ENCODE measurements at places on chromosomes 3 and 15.

- no peak for DNase-seq
Measured at GRCh38 chr15:79099692-79100091, 9.1 kb upstream of the RASGRF1 start.

- DNase-seq = no peak
Measured at GRCh38 chr3:133935843-133936769, 40.4 kb upstream of the RAB6B start.

DNA sequence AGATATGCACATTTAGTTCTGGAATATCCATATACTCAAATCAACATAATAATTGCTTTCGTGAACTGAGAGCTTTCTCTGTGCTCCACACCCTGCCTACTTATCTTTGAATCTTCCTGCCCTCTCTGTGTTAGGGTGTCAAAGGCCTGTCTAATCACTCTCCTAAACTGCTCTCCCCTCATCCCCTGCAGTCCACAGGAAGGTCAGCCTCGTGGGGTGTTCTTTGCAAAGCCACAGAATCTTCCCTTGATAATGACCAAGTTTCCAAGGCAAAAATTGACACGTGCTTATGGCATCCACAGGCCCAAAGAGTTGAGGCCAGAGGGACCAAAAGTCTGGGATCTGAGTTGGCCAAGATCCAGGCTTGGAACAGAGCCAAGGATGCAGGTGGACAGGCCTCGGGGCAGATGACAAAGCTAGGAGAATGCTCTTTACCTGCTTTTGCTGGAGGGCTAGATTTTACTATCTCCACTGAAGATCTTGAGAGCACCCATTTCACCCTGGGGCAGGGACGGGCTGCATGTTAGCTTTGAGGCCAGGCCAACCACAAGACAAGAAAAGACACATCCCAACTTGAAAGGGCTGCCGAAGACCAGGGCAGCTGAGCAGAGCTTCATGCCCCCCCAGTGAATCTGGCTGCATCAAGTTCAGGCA is 20.4 kb downstream of the BHLHE40 start:
- DNase-seq = no peak

GRCh38 chr15:66777054-66777453 is 75.0 kb downstream of the SMAD6 start:
- DNase-seq = no peak

GRCh38 chr15:86038491-86038890 is 41.2 kb upstream of the AGBL1 start:
- no peak for DNase-seq

DNA sequence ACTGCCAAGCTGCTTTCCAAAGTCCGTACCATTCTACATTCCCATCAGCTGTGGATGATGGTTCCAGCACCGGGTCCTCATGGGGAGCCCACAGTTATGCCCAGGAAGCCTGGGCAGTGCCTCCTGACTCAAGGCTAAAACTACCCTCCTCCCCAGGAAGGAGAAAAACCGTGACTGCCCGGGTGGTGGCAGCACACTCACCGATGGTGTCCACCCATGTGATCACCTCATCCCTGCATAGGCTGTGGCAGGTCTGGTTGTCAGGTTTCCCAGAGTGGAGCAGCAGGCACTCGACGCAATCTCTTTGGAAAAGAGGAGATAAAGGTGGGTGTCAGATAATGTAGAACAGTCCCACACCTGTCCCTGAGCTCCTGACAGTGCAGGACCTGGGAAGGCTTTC is 38.6 kb downstream of the UMPS start:
- DNase-seq = peak; percentile 41

DNA sequence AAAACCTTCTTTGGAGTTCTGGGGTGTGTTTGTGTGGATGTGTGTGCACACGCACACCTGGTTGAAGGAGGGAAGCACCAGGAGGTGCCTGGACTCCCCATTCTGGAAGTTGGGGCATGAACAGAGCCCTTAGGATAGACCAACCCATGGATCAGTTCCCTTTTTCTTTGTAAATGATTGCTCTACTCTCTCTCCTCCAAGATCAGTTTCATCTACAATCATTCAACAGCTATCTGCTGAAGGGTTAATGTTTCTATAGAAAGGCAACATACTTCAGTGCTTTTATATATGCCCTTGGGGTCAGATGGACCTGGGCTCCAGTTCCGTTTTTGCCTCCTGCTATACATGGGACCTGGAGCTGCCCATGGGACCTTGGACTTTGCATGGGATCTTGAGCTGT is 352.1 kb upstream of the CFAP20DC start:
- no peak for DNase-seq

GRCh38 chr3:78917536-78917935 is 850.3 kb downstream of the ROBO1 start:
- DNase-seq = no peak

DNA sequence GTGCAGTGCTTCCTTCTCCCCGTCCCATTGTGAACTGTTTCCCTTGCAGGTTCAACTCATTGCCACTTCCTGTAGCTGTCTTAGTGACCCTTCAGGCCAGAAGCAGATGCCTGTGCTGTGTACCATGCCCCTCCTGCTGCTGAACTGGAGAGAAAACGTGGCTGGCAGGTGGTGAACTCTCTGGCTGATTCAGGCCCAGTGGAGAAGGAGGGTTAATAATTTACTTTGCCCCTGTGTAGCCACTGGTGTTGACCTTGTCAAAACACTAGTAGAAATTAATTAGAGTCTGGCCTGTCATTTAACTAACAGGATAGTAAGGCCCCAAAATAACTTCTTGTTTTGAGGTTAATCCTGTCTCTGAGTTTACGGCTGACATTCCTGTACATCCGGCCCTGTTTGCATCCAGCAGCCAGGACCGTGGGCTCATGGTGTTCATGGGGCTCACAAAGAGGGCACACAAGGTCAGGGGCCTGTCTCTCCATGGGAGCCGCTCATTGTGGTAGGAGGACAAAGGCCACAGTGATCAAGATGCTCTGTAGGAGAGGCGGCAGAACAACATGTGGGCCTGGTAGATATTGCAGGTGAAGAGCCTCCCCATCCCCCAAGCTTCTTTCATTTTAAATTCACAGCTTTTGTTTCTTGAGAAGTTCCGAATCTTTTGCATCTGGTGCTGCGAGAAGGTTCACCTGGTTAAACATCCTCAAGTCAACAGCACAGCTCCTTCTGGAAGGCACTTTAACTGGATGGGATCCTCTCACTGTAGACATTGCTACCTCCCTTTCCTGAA is 101.6 kb downstream of the CGNL1 start:
- DNase-seq = no peak

GRCh38 chr15:51355096-51355495 is 13.6 kb downstream of the GLDN start:
- no peak for DNase-seq

DNA sequence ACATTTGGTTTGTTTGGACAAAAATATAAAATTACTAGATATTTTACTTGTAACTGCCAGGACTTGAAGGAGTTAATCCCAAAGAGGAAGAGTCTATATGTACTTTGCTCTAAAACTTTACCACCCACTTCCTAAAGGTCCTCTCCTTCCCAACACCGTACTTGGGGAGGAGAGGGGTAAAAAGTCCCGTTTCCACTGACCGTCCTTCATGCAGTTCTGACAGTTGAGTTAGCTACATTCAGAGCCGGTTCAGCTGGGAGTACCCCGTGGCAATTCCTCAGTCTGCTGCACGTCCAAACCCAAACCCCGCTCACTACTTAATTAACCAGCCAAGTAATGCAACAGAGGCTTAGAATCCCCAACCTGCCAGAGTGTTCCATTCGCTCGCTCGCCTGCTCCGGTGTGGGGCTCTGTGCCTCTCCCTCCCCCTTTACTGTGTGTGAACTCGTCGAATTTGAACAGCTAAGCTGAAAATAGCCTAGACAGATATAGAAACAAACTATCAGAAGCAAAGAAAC is 519.7 kb downstream of the FOXP1 start:
- DNase-seq = no peak

GRCh38 chr3:168796339-168796738 is 700.6 kb upstream of the GOLIM4 start:
- DNase-seq = no peak

- peak; percentile 99 for DNase-seq
Measured at GRCh38 chr3:169764882-169765612, at the start of gene TERC. TERC (minus strand) TSS chr3:169765060.

Measured in NCI-H2107 (cell line).